ENCODE measurements at places on chromosomes 13 and 19.

DNA sequence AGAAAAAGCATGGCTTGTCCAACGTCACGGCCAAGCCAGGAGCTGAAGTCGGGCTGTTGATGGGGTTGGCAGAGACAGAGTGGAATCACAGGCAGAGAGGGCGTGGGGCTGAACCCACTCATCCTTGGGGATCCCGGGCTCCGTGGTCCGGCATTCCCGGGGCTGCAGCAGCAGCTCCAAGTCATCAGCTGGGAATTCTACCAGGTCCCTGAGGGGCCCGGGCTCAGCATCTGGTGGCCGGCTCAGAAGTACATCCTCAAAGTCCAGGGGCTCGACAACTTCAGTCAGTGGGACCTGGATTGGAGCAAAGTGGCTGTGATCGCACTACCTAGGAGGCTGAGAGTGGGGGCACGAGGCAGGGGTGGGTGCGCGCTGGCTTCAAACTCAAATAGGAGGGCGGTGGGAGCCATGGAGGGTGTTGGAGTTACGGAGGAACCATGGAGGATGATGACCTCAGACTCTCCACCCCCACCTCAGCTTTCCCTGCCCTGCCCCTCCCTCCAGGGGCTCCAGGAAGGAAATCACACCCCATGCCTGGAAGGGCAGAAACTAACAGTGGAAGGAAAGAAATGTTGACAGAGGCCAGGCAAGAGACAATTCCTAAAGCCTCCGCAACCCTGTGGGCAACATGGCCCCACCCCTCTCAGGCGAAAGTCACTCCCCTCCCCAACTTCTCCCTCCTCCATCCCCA lies 9.5 kb downstream of the DOCK6 start:
- DNase-seq = no peak

- peak; percentile 15 for DNase-seq
Measured at GRCh38 chr13:21014139-21014501, 47.3 kb downstream of the LATS2 start.

- DNase-seq = no peak
Measured at GRCh38 chr19:19570571-19570970, 32.5 kb downstream of the CILP2 start.

GRCh38 chr13:58181111-58181510 lies 549.6 kb downstream of the PCDH17 start:
- DNase-seq = no peak

DNA sequence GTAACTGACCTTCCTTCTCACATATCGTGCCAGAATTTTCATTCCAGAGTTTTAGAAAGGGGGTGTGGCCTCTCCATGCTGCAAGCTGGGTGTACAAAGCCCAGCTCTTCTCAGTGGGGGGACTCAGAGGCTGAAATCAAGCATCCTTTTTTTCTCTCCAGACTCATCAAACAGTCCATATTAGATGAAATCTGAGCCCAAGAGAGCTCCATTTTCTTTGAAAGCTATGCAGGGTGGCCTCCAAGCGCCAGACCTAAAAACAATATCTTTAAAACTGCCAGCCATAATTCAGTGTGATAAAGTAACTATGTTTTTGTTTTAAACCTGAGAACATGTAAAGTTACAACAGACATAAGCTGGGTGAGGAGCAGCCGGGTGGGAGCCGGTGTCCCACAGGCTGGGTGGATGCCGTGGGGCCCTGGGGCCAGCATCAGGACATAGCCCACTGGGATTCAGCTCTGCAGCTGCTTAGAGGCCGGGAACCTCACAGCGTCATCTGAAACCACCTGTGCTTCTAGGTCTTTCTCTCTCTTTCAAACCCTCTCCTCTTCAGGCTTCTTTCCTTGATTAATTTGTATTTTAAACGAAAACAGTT lies 249.2 kb downstream of the ZNF536 start:
- DNase-seq = peak; percentile 74

DNA sequence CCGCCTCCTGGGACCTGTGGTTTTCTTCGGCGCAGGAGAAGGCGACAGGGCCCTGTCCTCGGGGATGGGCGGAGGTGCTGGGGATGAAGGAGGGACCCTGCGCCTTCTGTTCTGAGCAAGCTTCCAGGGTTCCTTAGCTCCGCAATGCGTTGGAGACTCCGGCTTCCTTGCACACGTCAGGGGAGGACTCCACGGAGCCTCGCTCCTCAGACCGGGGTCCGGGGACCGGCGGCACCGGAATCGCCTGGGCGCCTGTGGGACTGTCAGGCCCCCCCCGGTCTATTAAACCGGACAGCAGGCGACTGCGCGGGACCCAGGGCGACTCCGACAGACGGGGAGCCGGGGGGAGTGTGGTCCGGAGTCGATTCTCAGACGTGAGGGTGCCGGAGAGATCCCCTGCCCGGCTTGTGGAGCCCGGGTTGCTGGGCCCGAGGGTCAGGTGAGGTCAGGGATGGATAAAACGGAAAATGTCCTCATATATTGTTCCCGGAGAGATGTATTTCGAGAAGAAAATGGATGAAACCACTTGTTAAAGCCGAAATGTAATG lies 227.4 kb downstream of the TEX29 start:
- no peak for DNase-seq

DNA sequence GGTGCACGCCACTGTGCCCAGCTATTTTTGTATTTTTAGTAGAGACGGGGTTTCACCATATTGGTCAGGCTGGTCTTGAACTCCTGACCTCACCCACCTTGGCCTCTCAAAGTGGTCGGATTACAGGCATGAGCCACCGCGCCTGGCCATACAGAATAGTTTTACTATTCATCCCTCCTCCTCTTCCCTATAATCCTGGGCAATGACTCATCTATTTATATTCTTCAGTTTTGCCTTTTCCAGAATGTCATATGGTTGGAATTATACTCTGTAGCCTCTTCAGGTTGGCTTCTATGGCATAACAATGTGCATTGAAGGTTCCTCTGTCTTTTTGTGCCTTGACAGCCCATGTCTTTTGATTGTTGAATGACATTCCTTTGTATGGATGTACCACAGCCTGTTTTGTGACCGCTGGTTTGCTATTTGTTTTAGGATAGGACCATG lies 22.2 kb upstream of the LRP3 start:
- DNase-seq = no peak

DNA sequence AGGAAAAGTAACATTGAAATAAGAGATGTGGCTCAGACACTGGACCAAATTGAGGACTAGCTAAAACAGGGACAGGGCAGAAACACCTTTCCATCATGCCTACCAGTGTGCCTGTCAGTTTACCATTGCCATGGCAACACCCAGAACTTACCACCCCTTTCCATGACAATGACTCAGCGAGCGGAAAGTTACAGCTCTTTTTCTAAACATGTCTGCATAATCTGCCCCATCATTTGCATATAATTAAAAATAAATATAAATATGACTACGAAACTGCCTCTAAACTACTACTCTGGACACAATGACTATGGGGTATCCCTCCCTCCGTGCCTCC lies 96.0 kb downstream of the UBL3 start:
- no peak for DNase-seq

DNA sequence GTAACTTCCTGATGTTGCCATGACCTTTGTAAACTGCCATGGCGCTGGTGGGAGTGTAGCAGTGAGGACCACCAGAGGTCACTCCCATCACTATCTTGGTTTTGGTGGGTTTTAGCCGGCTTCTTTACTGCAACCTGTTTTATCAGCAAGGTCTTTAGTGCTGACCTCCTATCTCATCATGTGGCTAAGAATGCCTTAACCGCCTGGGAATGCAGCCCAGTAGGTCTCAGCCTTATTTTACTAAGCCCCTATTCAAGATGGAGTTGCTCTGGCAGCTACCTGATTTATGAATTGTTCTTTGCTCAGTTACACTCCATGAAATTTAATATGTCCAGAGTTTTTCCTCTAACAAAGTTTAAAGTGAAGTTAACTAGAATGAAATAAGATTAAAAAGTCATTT lies 4.6 kb upstream of the EPS15L1 start:
- DNase-seq = no peak

GRCh38 chr19:43315851-43316250 lies 37.6 kb upstream of the CD177 start:
- no peak for DNase-seq

DNA sequence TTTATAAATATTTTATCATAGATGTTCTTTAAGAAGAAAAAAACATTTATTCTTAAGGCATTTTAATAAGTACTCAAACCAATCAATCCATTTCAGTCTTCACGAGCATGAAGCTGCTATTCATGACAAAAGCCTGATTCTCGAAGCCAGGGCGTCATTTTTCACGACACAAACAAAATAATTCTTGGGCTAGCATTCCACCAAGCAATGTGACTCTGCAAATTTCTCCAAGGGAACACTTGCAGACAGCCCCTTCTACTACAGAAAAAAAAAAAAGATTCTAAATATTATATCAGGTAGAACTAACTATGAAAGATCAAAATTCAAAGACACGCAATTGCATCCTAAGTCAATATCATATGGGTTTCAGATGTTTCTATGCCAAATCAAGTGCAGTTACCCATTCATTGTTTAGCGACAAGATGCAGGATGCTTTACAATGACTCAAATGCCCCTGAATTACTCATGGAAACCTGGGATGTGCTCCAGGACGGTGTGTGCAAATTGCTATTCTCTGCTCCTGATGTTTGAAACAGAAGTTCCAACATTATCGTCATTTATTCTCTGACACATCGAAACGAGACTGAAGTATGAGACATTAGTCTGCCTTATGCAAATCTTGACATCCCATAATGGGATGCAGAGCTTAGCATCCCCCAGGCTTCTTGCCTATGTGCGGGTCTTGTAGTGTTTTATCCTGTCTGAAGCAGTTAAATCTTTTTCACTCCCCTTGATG lies 517.7 kb downstream of the MYO16 start:
- DNase-seq = no peak

DNA sequence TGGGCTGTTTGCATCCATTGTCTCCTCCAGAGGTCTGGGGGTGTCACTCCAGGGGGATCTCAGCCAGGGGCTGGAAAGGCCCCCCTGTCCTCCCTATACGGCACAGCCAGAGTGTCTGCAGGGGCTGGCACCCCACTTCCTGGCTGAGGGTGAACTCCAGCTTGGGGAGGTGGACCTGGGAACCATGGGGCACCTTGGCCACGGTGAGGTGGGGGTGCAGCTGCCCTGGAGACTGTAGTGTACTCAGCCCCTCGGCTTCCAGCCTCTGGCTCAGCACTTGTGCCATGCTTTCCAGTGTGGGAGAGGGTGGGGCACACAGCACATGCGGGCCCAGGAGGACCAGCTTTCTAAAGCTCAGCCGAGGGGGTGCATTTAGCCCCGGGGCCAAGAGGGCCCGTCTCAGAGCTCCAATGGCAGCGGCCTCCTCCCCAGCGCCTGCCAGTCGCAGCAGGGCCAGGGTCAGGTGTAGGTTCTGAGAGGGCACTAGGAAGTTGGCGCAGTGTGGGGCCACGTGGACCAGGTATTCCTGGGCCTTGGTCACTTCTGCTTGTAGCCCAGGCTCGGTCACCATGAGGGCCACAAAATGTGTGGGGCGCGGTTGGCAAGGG lies 1.4 kb downstream of the LENG9 start:
- no peak for DNase-seq

DNA sequence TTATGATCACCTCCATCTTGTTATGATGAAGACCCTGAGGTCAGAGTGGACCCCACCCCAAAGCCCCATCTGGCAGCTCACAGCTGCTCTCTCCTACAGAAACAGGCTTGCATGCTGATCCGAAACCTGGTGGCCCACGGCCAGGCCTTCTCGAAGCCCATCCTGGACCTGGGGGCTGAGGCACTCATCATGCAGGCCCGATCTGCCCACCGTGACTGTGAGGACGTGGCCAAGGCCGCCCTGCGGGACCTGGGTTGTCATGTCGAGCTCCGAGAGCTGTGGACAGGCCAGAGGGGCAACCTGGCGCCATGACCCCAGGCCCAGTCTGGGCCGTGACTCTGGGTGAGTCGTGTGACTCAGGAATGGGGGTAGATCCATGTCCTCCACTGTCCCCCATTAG lies 6.5 kb upstream of the SLC25A42 start:
- no peak for DNase-seq

- no peak for DNase-seq
Measured at GRCh38 chr19:3225169-3225485, 666 bp downstream of the CELF5 start.

DNA sequence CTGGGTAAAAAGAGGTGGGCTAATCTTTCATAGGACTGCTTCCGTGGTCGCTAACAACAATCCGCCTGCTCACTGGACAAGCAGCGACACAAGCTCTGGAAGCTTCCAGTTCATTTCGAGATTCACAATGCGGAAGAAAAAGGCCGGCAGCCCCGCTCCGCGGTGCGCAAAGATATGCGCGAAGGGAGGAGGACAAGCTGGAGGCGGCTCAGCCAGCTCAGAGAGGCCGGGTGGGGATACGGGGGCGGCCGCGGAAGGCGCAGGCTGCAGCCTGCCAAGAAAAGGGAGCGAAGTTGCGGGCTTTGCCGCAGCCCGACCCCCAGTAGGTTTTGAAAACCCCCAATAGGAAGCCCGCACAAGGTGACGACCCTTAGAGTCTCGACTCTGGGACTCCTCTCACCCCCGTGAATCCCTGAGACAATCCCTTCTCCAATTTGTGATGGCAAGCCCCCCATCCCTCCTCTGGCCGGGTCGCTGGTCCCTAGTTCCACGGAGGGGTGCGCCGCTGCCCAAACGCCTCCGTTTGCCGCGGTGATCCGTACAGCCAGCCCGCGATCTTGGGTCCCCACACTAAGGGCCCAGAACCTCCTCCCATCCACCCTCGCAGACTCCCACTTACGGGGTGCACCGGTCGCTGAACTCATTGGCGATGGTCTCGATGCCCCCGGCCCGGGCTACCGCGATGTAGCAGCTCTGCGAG lies 697 bp downstream of the HSPH1 start:
- peak; percentile 65 for DNase-seq

GRCh38 chr19:8308891-8309291 lies 733 bp upstream of the CD320 start:
- DNase-seq = no peak

- DNase-seq = no peak
Measured at GRCh38 chr13:40790154-40790616, 774 bp downstream of the SLC25A15 start.

GRCh38 chr13:80151016-80151415 lies 189.9 kb downstream of the SPRY2 start:
- DNase-seq = no peak

DNA sequence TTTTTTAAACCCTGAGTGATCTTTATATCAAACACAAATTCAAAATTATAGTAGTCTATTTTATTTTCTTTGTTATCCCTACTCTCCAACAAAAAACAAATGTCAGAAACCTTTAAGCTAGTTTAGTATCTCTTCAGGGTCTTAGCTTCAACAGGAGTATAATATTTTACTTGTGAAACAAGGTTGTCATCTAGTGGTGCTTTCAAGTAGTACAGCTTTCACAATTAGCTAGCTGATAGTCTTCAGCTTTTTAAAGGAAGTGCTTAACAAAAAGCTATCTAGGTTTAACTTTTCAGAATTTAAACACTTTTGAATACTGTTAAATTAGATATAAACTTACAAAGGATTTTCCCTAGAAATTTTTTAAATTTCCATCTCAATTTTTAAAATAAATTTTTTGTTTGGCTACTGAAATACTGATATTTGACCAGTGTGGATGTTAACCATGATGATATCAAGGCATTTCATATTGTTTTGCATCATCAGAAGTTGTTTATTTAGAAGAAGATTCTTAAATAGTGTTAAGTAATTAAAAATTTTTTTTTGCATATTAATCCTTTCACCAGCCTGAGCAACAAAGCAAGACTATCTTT lies 34.2 kb downstream of the TDRD3 start:
- no peak for DNase-seq
